ENCODE measurements at places on chromosomes 3 and 15.

DNA sequence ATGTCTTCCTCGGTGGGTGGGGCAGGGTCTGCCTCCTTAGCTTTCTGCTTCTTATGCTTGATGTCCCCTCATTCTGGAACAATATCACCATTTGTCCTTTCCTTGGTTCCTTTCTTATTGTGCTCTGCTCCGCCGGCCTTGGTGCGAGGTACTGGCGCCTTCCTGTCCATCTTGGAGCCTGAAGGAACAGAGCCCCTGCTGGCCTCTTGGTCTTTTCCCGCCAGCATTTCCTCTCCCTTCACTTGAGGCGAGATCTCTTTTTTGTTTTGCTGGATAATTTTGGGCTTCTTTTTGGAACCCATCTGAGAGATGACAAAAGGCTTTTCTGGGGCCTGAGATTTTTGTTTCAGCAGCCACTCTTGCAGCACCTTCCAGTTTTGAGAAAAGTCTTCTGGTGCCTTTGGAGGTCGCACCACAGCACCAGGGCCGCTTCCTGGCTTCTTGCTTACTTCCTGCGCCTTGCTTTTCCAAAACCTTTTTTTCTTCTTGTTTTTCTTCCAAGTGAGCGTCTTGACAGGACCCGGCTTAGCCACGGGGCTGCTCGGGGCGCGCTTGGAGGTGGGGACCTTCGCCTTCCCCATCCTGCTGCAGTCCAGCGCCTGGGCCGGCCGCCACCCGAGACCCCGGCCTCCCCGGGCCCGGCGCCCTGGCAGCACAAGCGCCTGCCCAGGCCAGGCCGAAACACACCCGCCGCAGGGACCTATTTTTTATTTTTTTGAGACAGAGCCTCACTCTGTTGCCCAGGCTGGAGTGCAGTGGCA, 127.1 kb downstream of the KLF13 start:
- no peak for DNase-seq

GRCh38 chr3:129050556-129051295, 9.9 kb upstream of the GP9 start:
- no peak for DNase-seq

GRCh38 chr3:67712259-67712658, 57.8 kb upstream of the SUCLG2 start:
- DNase-seq = no peak

DNA sequence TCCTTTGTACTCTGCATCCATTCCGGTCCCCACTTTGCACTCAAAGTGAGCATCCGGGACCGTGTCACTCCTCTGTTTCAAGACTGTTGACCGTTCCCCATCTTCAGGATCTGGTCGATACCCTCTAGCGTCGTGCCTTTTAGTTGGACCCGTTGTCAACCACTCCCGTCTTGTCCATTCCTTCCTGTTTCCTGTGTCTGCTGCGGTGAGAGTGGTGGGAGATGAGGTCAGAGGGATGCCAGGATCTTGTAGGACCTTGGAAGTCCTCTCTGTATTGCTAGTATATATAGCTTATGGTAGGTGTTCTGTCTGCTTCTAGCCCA, 624 bp downstream of the BRK1 start:
- no peak for DNase-seq

DNA sequence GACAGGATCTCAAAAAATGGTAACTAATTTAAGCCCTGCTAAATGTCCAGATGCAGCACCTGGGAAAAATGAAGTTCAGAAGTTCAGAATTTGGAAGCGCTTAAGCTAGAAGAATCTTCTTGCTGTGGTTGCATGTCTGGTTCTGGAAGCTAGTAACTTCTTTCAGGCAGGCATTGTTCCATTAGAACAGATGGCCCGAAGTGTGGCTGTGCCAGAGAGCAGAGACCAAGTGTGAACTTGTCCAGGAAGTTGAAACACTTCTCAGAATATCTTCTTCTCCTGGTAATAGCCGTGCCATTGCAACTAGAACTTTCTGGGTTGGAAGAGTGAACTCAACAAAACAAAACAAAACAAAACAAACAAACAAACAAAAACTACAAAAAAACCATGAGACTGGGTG, 80.0 kb downstream of the MITF start:
- DNase-seq = no peak

DNA sequence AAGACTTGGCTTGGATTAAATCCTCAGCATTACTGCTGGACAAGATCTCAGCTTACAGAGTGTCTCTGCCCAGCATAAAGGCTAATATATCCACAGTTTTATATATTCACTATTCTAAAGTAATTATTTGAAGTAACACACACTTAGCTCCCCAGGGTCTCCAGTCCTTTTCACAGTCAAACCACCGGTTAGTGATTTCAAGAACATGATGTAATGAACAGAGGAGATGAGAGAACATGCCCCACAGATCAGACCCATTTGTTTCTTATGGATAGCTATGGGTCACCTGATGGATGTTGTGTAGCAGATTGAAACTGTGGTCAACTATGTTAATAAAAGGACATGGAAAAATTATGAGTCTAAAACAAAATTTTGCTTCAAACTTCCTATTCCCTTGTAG, 44.8 kb upstream of the MRPL3 start:
- no peak for DNase-seq

DNA sequence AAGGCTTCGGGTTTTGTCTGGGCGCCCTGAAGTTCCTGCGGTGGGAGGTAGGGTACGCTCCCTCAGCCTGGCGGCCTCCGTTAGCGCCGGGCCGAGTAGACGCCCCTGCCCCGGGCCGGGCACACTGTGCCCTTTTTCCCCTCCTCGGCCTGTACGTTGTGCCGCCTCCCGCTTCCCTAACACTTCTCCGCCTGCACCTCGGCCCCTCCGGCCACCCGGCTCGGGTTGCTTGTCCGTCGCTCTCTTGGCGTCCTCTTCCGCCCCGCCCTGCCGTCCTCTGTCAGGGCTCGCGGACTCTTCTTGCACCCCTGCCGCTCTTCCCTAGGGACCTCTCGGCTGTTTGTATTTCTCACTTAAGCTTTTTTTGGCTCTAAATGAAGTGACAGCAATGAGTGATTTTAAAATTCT, 384 bp downstream of the KNL1 start:
- DNase-seq = no peak

- DNase-seq = no peak
These were observed 6.4 kb upstream of the TTC14 start for GRCh38 chr3:180595559-180595935.

DNA sequence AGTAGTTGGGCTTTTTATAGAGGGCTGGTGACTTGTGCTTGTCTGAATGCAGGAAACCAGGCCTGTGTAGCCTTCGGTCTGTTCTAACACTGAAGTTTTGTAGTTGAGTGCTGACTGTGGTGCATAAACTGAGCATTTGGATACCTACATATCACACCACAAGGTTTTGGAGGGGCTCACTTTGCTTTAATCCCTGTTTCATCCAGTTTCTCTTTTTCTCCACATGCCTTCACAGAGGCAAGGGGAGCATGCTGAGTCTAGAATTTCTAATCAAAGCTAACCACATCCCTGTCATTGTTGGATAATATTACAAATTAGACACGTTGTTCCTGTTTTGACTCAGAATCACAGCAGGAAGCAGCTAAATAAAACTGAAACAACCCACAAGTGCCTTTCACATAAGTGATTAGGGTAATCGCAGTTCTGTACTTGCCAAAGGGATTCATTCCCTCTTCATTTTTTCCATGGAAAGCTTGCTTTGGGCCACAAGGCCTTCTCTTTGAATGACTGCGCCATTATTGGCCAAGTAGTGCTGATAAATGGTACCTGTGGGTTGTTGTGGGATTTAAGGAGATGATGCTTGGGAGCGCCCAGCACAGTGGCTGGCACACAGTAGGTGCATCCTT, 48.9 kb downstream of the TGFBR2 start:
- no peak for DNase-seq

- no peak for DNase-seq
These were observed 67.2 kb upstream of the TSPAN3 start for GRCh38 chr15:77138167-77138522.

DNA sequence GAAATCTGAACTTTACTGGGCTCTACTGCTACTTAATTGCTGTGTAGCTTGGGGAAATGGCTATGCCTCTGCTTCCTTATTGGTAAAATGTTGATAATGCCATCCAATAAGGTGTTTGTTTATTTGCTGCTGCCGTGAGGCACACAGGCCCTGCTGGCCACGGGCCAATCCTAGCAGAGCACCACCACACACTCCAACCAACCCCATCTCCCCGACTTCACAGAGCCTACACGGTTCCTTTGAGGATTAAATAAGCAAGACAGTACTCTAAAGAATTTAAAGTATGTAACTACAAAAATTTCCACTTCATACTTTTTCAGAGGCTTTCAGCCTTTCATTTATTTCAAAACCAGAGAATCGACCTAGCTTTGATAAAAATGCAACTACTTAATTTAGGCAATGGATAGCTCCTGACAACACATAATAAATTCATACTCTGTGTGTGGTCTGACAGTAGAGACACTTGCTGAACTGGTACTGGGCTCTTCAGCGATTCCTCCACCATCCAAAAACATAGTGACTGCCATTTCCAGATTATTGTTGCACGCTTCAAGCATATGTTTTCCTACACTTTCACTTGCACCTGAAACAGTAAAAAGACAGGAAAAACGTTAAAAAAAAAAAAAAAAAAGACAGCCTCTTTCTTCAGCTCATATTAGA, 25.3 kb downstream of the UBXN7 start:
- DNase-seq = no peak

DNA sequence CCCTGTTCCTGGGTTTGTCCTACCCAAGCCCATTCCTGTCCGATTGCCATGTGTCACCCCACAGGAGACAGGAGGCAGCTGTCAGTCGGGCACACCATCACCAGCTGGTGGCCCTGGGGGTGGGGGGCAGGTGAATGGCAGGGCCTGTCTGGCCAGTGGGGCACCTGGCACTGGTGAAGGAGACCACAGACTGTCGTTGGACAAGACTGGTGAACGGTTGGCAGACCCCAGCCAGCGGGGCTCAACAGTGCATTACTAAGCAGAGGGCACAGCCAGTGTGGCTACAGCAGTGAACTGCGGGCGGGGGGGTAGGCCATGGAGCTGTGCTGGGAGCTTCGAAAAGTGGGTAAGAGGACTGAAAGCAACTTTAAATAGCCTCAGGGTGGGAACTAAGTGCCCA, 2.1 kb downstream of the SEMA7A start:
- no peak for DNase-seq

GRCh38 chr3:181879926-181880325, 168.2 kb downstream of the SOX2 start:
- DNase-seq = no peak

Measured in DMS153 (cell line).